IPS-NIHi11 (cell line): ENCODE measurements at places on chromosomes 11 and 22.

DNA sequence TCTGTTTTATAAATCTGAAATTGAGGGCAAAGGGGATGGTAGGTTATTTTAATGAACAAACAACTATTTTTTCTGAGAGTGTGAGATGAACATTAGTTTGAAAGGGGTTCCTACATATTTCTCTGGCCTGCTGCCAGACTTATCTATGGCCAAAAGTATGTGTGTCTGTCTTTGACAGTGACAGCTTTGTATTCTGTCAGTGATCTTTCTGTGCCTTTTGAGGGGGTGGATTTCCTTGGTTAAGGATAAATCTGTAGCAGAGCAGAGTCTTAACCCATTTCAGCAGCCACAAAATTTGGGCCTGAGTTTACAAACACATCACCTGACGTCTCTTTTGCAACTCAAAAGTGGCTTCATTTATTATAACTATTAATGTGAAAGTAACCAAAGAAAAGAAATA is 30.9 kb downstream of the ZFTA start:
- no peak for DNase-seq

GRCh38 chr22:47547881-47548650 is 785.6 kb downstream of the TBC1D22A start:
- DNase-seq: no peak

DNA sequence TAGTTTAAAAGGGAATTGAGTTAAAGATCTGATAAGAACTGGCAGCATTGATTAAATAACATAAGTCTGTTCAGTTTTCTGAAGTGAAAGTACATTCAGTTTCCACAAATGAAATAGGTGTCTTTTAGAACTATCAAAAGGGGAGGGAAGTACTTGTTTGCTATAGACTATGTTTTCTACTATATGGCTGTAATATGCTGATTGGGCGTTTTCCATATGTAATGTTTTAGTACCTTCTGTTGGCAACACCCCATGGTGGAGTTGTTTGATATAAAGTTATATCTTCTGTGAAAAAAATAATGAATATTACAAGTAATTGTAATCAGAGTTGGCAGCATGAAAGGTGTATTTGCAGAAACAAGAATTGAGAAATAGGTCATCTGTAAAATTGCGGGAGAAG is 237.6 kb downstream of the JRKL start:
- DNase-seq: no peak

DNA sequence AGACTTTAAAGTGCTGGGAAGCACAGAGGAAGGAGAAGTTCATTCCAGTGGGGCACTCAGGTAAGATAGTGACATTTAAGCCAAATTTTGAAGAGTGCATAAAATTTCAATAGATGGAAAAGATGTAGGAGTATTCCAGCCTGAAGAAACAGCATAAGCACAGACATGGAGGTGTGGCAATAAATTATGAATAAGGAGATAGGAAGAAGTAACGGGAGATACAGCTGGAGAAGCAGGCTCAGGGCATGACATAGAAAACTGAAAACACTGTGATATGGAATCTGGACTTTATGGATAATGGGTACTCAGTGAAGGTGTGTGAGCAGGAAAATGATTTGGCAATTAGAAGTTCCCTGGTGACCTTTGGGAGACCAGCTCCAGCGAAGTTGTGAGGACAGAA is 33.3 kb downstream of the P4HA3 start:
- DNase-seq: no peak

DNA sequence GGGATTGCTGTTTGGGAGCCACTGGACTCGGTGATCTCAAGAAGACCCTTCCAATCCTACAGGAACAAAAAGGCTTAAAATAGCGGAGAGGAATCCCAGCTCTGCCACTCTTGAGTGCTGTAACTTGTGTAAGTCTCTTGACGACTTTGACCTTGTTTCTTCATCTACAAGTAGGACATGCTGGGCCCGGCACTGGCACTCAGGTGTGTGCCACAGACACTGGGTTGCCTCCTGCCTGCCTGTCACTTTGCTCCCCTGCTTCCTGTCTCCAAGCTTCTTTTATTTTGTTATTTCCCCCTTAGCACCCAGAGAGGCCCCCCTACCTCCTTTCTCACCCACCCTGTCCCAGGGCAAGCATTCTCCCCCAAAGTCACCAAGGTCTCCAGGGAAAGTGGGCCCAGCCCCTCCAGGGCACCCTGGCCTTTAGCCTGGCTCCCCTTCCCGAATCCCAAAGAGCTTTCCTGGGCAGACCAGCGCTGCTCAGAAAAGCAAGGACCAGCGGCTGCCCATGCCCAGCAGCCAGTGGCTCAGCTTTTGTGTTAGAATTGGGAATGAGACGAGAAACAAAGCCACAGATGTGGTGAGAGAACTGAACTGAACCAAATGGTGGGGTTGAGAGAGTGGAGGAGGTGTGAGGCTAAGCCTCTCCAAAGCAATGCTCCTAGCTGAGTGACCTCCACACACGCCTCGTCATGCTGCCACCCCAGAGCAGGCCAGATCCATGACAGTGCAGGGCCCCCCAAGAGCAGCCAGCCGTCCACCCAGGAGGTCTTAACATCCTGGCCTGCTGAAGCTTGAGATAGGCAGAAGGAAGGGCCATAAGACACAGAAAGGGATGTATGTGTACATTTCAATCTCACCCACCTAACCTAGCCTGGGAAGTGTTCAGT is 4.5 kb downstream of the TRIM29 start:
- no peak for DNase-seq
